ENCODE measurements at places on chromosomes 6 and 20.
A peak's percentile ranks its signal among the peaks of the same experiment; 100 is the strongest.

DNA sequence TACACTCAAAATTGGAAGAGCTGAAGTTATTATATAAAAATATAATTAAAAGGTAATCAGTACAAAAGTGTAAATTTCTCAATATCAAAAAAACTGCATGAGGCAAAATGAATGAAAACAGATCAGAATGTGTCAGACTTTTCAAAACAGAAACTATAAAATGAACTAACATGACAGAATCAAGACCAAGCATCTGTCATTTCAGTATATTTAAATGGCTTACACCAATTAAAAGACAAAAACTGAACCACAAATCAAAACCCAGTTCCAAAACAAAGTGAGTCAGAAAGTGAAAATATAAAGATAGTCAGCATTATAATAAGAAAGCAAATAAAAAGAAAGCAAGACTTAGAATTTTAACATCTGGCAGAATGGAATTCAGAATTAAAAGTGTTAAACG is 289.7 kb downstream of the UBE3D start:
- DNase-seq = no peak

GRCh38 chr6:491233-491632 is 99.7 kb downstream of the IRF4 start:
- DNase-seq = no peak

DNA sequence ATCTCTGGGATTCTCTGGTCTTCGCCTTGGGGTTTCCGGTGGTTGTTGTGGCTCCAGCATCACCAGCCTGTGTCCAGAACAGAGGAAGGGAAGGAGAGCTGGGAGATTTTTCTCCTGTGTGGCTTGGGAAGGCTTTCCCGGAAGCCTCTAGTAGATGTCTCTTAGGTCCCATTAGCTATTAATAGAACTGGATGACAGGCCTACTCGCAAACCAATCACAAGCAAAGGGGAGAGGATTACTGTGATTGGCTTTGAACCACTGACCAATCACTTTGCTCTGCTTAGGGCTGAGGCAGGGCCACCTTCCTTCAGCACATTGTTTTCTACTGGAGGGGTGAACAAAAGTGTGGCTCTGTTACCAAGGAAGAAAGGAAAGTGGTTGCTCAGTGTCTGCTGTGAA is 203.4 kb upstream of the SULF2 start:
- DNase-seq = no peak

GRCh38 chr6:155964544-155964943 is 508.9 kb upstream of the NOX3 start:
- no peak for DNase-seq

DNA sequence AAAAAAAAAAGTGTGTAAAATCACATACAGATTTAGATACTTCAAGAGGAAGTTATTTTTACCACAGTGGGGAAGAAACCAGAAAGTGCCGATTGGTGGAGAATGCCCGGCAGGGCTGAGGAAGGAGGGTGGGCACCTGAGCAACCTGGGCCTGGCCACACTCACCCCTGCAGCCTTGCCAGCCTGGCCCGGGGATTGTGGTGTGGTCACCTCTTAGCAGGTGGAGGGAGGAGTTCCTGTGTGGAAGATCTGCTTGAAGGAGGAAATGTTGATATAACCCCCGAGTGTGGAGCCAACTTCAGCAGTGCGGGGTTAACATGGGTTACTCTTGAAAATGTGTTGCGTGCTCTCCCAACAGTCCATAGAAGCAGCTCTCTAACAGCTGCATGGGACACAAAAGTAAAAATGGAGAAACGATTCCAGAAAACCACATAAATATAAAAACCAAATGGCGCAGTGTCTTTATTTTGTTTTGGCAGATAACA is 14.7 kb downstream of the UST start:
- DNase-seq = no peak

DNA sequence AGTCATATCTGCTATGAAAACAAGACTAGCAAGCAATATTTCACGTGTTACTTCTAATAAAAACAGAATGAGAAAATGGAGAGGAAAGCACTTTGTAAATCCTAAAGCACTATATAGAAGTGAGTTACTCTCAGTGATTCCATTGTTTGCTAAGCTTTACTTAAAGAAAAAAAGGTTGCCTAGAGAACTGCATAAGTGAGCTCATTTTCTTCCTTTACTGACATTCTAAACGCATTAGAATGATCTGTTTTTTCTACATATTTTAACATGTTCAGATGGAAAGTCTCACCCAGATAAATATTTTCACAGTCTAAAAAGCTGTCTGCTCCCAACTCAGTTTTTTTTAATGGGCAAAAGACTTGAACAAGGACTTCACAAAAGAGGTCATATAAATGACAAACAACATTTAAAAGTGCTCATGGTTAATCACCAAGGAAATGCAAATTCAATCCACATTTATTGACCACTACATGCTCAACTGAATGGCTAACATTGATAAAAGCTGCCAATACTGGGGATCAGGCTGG is 52.9 kb upstream of the AKAP12 start:
- no peak for DNase-seq

DNA sequence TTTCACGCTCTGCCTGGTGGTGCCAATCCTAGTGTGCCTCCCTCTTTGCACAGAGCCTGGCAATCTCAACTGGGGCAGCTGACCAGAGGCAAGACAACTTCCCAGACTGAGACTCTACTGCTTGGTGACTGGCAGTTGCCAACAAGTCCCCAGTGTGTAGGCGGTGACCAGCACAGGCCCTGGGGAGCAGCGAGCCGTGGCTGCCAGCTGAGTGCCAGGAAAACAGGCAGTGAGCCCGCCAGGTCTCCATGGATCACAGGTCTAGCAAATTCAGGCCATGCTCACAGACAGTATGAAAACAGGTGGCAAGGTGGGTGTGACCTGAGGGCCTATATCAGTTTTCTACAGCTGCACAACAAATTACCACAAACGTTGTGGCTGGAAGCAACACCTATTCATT is 289.9 kb downstream of the KIF16B start:
- DNase-seq = no peak

GRCh38 chr20:766906-767305 is 1.4 kb downstream of the SLC52A3 start:
- no peak for DNase-seq

GRCh38 chr6:114334237-114334636 is 8.6 kb downstream of the HS3ST5 start:
- DNase-seq = no peak

GRCh38 chr6:134196568-134197193 is 121.2 kb downstream of the SGK1 start:
- DNase-seq = peak; percentile 53
